ENCODE measurements at places on chromosomes 2 and 18.

DNA sequence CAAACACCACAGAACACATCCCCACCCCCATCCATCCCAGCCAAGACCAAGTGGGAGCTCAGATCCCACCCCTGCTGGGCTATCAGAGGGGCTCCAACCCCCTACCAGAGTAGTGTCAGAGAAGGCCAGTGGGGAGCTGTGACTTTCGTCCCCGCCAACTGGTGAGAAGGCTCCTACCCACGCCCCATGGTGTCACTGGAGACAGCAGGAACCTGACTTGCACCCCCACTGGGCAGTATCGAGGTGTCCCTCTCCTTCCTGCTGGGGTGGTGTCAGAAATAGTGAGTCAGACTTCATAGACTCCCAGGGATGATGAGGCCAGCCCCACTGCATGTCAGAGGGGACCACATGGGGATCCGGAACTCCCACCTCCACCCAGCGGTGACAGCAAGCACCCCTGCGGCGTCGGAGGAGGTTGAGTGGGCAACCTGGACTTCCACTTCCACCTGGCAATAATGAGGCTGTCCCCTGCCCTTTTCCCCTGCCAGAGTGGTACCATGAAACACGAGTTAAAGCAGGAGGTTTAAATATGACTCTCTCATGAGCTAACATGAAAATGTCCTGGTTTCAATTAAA lies 106.7 kb downstream of the CTIF start:
- DNase-seq, result no peak

GRCh38 chr2:31334311-31335026 lies 80.1 kb downstream of the XDH start:
- no peak for DNase-seq

DNA sequence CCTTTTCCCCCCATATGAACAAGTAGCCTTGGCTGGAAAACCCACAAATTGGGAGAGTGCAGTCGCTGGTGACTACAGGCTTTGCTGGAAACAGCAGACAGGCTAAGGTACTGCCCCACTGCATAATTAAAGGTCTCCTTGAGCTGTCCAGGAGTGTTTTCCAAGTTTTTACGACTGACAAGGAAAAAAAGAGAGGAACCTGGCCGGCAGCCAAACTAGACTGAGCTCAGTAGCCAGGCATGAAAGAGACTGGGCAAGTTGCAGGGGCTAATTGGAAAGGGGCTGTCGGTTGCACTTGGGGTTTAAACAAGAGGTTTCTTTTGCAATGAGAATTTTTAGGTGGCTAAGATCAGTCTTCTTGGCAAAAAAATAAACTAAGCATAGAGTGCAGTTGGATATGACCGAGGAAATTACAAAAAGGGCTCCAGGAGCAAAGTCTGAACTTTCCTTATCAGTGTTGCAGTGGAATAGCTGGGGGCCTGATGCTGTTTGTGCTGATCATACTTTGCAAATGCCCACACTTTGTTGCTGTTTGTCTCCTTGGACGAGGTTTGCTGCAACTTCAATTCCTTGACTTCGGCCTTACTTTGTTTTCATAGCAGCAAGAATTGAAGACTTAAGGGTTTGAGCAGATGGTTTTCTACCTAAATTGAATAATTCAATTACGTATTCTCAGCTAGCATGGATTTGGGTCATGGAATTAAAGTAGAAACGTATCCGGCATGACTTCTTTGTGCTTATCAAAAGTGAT lies 2.1 kb downstream of the GULP1 start:
- DNase-seq, result peak; percentile 55

DNA sequence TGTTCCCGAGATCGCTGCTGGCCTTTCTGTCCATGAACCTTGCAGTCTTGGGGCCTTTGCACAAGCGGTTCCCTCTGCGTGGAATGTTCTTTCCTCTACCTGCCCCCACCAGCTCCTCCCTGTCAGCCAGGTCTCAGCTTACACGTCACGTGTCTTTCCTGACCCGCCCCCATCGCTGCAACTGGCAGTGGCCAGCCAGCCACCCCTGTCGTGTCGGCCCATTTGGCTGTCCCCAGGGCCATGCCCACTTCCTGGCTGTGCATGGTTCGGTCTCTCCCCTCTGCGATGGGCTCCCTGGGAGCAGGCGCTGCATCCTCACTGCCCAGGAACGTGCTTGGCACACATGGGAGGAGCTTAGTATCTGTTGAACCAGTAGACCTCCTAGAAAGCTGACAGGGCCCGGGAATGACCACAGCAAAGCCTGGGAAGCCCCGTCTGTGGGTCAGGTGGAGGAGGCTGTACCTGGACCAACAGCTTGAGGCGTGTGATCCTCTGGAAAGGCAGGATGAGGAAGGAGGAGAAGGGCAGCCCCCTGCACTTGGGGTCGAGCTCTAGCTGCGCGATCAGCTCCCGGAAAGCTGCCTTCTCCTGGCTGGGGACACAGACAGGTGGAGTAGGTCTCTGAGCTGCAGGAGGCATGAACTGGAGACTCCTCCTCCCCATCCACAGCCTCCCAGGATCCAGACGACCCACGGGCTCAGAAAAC lies 21.0 kb downstream of the SNORC start:
- peak; percentile 12 for DNase-seq

DNA sequence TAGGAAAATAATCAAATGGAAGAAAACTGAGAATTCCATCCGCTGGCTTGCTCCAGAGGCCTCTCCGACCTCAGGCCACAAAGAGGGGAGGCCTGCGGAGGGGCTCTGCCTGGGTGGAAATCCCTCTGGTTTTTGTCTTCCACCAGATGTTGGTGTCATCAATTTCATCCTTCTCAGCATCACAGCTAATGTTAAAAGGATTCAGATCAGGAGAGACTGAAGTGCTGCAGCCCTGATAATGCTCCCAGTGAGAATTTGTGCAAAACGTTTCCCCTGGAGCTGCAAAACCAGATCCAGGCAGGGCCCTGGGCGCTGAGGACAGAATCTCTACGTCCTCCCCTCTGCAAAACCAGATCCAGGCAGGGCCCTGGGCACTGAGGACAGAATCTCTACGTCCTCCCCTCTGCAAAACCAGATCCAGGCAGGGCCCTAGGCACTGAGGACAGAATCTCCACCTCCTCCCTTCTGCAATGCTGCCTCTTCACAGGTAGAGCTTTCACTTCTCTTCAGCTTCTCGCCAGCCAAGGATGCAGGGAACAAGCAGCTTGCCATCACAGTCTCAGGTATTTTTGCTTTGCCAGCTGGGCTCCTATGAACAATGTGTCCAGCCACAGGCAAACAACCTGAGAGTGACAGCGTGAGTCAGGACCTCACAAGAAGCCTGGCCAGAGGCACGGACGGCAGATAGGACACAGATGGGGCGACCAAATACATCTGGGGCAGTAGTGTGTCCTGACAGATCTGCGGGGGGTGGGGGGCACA lies 81.2 kb downstream of the TMEM18 start:
- DNase-seq, result no peak

- DNase-seq, result no peak
Observed at GRCh38 chr2:26317377-26318105, 28.4 kb upstream of the SELENOI start.

- DNase-seq, result no peak
Observed at GRCh38 chr2:219852626-219853025, 225.2 kb downstream of the SLC4A3 start.

DNA sequence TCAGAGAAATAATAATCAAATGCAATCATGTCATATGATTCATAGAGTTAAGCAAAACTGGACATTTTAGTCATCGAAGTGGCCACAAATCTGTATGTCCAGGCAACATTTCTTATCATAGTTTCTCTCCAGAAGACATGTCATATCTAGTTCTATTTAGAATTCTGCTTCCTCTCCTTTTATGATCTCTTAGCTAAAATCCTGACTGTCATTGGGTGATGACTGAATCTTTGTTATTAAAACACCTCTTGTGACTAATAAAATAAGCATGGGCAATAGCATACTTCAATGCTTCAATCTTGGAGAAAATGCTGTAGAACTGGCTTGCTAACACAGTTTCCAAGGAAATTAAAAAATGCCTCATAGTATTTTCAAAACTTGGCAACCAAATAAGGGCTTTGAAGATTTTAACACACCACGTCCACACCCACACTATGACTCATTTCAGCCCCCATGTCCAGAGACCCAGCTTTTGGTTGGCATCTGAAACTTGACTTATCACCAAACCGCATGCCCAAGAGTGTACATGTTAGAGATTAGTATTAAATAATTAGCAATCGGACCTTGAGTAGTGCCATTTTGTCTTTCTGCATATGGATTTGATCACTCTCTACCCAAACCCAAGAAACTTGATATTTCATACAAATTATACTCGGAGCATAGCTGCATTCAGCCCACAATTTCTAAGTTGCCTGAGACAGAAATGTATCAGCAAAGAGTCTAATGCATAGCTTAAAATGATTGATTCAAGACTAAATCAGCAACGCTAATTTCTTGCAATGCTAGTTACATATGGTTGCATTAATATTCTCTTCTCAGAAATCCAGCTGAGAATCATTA lies 106.5 kb upstream of the ETAA1 start:
- no peak for DNase-seq

GRCh38 chr2:179701524-179702110 lies 159.8 kb downstream of the ZNF385B start:
- no peak for DNase-seq

- DNase-seq, result no peak
Observed at GRCh38 chr18:50607378-50607926, 47.6 kb downstream of the MAPK4 start.

DNA sequence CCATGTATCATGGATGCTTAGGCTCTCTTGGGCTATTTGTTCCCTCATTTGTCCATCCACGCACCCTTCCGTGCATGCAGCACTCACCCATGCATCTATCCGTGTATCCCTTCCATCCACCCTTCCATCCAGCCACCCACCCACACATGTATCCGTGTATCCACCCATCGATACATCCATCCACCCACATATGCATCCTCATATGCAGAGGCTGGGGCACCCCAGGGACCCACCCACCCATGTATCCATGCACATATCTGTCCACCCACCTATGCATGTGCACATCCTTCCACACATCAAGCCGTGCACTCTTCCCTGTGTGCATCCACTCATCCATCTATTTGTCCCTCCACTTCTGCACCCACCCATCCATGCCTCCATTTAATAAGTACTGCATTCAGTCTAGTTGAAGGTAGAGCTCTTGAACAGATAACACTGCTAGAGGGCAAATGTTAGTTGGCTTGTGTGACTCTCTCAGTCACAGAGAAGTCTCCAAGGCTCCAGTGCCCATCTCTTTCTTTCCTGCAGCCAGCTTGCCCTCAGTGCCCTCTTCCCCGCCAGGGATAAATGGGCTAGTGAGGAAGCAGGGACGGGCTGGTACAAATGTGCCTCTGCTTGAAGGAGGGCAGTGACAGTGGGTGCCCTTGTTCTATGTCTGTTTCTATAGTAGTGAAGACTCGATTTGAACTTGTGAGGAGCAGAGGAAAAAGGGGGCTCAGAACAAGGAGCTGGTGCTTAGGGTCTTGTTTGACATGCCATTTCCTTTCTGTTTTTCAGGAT lies 61.5 kb downstream of the EMILIN2 start:
- no peak for DNase-seq

GRCh38 chr18:8003878-8004675 lies 437.0 kb downstream of the PTPRM start:
- DNase-seq, result no peak

- no peak for DNase-seq
Observed at GRCh38 chr2:46135958-46136357, 161.2 kb upstream of the EPAS1 start.

DNA sequence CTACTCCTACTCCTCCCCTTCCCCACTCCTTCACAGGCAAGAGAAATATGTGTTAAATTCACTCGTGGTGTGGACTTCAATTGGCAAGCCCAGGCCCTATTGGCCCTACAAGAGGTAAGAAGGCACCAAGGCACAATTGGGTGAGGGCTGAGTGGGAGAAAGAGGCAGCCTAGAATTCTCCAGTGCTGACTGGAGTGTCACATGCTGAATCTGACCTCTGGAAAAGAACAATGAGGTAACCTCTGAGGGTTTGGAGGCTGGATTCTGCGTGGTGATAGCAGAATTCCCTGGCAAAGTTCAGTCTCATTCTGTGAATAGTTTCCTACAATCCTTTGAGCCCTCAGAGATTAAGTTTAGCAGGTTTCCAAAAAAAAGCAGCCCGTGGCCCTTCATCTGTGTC lies 6.9 kb downstream of the CENPA start:
- no peak for DNase-seq

DNA sequence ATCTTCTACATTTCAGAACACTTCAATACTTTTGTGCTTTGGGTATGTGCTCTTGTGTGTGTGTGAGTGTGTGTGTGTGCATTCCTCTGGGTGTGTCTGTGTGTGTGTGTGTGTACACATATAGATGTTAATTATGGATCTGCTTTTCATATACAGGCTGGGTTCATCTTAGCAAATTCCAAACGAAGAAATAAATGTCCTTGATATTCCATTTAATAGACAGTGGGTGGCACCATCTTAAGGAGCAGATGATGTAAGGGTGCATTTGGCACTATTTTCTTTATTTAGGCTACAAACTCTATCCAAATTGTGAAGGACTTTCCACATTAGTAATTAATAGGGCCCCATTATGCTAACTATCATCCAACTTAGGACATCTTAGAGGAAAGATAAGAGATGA lies 425.8 kb upstream of the POU3F3 start:
- DNase-seq, result no peak

DNA sequence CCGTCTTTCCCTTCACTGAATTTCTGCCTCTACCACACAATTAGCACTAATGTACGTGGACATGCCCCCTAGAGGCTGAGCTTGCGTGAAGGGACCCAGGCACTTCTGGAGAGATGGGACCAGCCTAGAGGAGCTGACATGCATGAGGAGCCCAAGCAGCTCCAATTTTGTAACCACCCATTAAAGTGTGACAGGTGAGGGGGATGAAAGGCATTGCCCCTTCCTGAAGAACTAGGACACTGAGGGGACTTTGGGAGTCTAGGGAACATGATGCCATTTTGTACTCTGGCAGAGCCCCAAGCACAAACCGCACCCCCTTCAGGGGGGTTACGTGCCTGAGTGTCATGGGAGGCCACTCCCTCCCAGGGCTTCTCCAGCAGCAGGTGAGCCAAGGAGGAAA lies 63.6 kb downstream of the HNRNPLL start:
- DNase-seq, result no peak

DNA sequence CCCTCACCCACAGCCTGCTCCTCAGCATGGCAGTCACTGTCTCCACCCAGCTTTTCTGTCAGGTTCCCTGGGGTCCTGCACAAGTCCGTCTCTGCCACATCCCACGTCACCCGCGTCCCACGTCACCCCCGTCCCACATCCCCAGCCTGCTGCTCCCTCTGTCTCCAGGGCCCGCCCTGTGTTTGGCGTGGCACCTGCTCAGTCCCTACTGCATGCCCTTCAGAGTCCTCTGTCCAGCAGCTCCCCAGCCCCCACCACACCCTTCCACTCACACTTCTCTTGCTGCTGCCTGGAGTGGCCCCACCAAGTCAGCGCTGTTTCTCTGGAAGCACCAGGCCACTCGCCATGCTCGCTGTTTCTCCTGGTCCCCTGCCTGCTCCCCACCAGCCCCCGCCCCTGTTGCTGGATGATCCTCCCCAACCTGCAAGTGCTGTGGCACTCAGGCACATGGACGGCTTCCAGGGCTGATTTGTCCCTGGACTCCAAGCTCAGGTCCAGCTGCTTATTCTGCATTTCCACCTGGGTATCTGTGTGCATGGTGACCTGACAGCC lies 18.8 kb downstream of the ATG4B start:
- DNase-seq, result peak; percentile 41
